Suprapubic skin (tissue), 4 donors: ENCODE measurements at places on chromosomes 13 and 19.
A peak's percentile ranks its signal among the peaks of the same experiment; 100 is the strongest.

DNA sequence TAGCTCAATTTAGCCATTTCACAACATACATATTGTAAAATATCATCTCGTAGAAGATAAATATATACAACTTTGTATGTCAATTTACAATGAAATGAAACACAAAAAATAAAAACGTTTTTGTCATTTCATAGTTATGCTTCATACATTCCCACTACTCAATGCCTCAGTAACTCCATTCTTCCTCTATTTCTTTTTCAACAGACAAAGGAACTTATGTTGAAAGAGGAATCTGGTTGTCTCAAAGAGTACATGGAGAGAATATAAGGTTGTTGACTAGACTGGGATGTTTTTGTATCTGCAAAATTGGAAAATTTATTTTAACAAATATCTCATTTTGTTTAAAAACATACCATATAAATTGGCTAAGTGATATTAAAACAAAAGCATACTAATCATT lies 12.8 kb downstream of the KCTD12 start:
- no peak overlapping the region for H3K27ac ChIP-seq
- no peak for DNase-seq
- no peaks in the 10 kb centered on the region for H3K36me3 ChIP-seq

DNA sequence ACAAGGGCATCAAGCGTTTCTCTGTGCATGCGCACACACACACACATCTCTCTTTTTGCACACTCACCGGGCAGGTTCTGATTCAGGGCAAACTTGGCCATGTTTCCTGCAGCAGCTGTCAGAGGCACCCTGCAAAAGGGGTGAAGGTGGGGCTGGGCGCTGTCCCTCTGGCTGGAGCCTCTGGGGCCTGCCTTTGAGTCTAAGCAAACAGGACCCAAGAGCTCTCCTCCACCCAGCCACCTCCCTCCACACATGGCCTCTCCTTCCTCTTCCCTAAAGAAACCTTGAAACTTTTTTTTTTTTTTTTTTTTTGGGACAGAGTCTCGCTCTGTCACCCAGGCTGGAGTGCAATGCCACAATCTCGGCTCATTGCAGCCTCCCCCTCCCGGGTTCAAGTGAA lies 5.3 kb downstream of the KANK3 start:
- no peaks in the 10 kb centered on the region for H3K36me3 ChIP-seq
- DNase-seq: no peak
- H3K4me1 ChIP-seq: peaks cover 33% of the 10 kb centered on the region
- peaks cover 48% of the 10 kb centered on the region for H3K27me3 ChIP-seq
- H3K4me3 ChIP-seq: no peak overlapping the region

DNA sequence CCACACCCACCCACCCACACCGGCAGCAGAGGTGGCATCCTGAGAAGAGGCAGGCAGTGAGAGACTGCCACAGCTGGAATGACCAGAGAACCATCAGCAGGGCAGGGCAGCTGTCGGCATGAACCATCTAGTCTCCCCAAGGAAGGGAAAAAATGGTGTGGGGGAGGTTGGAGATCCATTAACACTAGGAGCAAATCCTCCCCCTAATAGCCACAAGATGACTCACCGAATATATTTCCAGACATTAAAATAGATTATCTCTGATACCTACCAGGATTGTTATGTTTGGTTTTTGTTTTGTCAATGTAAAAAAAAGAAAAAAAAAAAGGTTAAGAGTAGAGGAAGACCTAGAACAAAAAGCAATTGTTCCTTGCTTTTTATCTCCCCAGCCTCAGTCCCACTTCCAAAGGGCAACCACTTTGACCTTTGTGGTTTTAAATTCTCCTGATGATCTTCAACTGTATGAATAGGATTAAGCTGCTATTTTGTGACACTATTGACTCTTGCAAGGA lies 34.2 kb downstream of the THSD1 start:
- no peak overlapping the region for H3K27ac ChIP-seq
- no peaks in the 10 kb centered on the region for H3K4me1 ChIP-seq
- H3K4me3 ChIP-seq: no peak overlapping the region
- DNase-seq: no peak
- H3K27me3 ChIP-seq: no peaks in the 10 kb centered on the region
- no peaks in the 10 kb centered on the region for H3K36me3 ChIP-seq

DNA sequence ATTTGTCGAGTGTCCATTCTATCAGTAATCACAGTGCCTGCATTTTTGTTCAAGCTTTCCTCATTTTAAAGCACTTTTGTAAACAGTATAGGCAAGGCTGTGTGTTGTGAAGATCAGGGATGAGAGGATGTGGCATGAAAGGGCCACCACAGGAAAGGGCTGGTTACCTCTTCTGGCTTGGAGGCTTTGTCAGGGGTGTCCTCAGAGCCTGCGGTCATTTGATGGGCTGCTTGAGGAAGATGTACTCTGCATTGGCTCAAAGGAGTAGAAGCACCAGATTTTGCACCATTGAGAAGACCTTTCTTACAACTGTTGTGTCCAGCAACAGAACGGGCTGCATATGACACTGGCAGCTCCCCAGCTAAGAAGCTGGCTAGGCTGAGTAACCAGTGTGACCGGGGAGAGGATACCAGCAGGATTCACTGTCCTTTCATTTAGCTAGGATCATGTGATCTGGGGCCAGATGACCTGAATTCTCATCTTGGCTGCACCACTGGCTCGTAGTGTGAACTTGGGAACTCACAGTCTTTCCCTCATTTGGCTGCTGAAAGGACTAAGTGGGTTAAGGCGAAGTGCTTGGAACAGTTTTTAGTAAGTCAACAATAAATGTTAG lies 380.2 kb downstream of the FGF9 start:
- no peaks in the 10 kb centered on the region for H3K36me3 ChIP-seq
- no peaks in the 10 kb centered on the region for H3K4me1 ChIP-seq
- no peak overlapping the region for H3K27ac ChIP-seq
- H3K27me3 ChIP-seq: no peaks in the 10 kb centered on the region

GRCh38 chr19:49213791-49214190 lies 56.2 kb downstream of the TRPM4 start:
- DNase-seq: no peak
- H3K27ac ChIP-seq: no peak overlapping the region
- peaks cover 8% of the 10 kb centered on the region for H3K4me1 ChIP-seq

DNA sequence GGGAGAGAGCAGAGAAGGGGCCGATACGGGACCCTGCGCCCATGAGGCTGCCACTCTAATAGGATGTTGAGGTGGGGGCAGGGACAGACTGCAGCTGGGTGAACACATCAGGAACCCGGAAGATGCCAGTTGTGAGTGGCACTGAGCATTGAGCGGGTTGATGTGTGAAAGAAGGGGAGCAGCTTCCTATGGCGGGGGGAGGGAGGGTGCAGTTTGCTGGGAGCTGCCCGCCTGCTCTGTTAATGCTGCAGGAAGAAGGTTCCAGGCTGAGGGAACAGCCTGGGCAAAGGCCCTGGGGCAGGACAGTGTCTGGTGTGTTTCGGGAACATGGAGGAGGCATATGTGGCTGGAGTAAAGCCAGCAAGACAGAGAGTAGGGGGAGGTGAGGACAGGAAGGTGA lies 29.8 kb downstream of the DNM2 start:
- peak overlapping the region; percentile 70 for H3K27ac ChIP-seq
- peaks cover 79% of the 10 kb centered on the region for H3K4me1 ChIP-seq
- H3K36me3 ChIP-seq: no peaks in the 10 kb centered on the region
- DNase-seq: no peak
- H3K4me3 ChIP-seq: no peak overlapping the region
- no peaks in the 10 kb centered on the region for H3K27me3 ChIP-seq

DNA sequence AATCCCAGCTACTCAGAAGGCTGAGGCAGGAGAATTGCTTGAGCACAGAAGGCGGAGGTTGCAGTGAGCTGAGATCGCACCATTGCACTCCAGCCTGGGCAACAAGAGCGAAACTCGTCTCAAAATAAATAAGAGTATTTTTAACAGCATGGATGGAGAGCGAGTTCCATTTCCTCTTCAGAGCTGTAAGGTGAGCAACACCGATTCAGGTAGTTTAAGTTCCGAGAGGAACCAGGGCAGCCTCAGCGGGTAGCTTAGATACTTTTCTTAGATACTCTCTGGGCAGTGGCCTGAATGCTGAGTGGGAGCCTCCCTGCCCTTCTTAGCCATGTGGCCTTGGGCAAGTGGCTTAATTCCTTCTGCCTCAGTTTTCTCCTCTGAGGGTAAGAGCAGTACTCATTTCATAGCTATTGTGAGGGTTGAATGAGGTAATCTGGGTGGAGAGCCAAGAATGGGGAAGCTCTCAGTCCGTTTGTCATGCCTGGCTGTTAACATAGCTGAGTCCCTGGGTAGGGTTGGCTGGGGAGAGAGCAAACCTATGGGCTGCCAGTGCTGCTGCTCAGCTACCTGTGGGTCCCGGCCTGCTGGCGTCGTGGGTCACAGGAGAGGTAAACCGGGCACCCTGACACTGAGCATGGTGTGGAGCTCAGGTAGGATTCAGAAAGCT lies 4.1 kb downstream of the ATP11A start:
- no peak overlapping the region for H3K27ac ChIP-seq
- no peak for DNase-seq
- H3K4me3 ChIP-seq: no peak overlapping the region

GRCh38 chr13:29887030-29887557 lies 36.7 kb upstream of the UBL3 start:
- no peaks in the 10 kb centered on the region for H3K4me1 ChIP-seq
- DNase-seq: no peak
- H3K27ac ChIP-seq: no peak overlapping the region

DNA sequence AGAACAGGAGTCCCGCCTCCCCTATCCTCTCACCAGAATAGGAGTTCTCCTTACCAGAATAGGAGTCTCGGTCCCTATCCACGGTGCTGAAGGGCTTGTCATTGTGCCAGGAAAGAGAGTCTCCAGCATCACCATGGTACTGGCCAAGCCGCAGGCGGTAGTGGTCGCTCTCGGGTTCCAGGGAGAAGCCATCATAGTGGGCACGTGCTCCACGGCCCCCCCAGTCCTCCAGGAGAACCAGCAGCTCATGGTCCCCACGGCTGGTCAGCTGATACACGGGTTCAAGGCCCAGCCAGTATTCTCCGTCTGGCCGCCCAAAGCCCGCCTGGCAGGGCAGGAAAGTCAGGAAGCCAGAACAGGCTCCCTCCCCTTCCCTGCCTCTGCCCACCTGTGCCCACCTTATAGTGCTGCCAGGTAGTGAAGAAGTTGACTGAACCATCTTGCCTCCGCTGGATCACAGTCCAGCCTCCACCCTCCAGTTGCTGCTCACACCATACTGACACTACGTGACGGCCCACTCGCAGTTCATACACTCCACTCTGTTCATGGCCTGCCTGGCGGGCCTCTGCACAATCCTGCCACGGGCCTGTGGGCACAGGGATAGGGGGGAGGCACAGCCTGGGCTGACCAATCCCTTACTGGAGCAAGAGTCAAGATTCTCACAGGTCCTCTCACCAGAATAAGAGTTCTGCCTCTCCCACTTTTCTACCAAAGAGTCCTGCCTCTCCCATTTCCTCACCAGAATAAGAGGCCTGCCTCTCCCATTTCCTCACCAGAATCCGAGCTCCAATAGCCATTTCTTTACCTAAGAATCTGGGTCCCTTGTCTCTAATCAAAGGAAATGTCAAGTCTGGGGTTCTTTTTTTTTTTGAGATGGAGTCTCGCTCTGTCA lies 7.4 kb downstream of the SHFL start:
- no peak overlapping the region for H3K27ac ChIP-seq
- no peak for DNase-seq
- H3K27me3 ChIP-seq: no peaks in the 10 kb centered on the region
- H3K4me3 ChIP-seq: no peak overlapping the region
- H3K36me3 ChIP-seq: peaks cover 37% of the 10 kb centered on the region

DNA sequence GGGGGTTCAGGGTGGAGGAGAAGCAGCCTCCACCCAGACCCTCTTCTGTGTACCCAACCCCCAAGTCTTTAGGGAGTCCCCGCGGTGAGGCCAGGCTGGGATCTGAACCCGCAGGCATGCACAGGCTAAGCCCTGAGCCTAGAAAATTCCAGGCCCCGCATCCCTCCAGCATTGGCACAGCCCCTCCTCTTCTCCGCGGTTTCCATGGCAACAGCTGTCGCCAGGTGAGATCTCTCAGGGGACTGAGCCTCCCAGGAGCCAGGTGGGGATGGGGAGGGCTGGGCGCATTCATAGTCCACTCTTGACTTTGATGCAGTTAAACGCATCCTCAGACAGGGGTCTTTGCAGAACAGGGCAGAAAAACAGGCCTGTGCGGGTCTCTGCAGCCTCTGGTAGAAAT lies 48.3 kb upstream of the USP29 start:
- no peaks in the 10 kb centered on the region for H3K4me1 ChIP-seq
- no peaks in the 10 kb centered on the region for H3K27me3 ChIP-seq
- no peak overlapping the region for H3K27ac ChIP-seq
- H3K4me3 ChIP-seq: no peak overlapping the region
- no peak for DNase-seq

DNA sequence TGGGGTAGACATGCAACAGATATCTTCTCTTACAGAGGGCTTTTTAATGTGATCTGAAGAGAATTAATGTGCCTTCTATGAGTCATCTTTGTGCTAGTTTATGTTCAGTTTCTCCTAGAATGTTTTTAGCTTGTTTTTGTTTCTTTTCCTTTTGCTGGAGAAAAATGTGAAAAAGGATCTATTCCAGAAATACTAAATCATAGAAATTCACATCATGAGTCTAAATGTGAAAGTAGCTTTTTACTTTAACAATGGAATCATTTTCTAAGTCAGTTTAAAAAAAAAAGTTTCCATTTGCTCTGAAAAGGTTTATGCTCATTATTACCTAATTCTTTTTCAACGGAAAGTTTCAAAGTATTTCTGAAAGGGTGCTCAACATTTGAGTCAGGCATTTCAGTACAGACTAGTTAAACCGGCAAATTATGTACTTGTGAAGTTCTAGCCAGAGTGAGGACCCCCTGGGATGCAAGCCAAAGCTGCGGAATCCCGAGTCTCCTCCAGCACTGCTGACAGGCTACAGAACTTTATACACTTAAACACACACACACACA lies 72.9 kb downstream of the SPATA13 start:
- no peak overlapping the region for H3K4me3 ChIP-seq
- no peaks in the 10 kb centered on the region for H3K27me3 ChIP-seq
- H3K36me3 ChIP-seq: no peaks in the 10 kb centered on the region
- no peaks in the 10 kb centered on the region for H3K4me1 ChIP-seq
- no peak overlapping the region for H3K27ac ChIP-seq

GRCh38 chr13:58324161-58324560 lies 692.6 kb downstream of the PCDH17 start:
- H3K36me3 ChIP-seq: no peaks in the 10 kb centered on the region
- no peak for DNase-seq
- H3K4me3 ChIP-seq: no peak overlapping the region

DNA sequence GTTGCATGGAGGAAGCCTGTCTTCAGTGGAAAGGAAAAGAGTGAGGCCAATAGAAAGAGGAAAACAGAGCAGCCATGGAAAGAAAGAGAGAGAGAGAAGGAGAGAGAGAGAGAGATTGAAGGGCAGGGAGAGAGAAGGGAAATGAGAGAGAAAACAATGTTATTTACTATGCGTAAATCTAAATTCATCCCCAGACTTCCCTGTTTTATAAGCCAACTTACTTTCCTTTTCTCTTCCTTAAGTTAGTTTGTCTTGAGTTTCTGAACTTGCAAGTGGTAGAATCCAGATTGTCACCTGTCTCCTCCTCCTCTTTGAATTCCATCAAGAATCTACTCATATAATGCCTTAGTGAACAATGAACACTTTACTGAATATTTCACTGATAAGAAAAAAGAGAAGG lies 16.8 kb upstream of the RCBTB2 start:
- no peak overlapping the region for H3K4me3 ChIP-seq
- no peaks in the 10 kb centered on the region for H3K27me3 ChIP-seq
- no peak for DNase-seq
- H3K4me1 ChIP-seq: no peaks in the 10 kb centered on the region
- no peak overlapping the region for H3K27ac ChIP-seq
- H3K36me3 ChIP-seq: no peaks in the 10 kb centered on the region
